ENCODE measurements at places on chromosomes 11 and 22.

GRCh38 chr11:60753309-60753708, 3.4 kb upstream of the MS4A15 start:
- DNase-seq: no peak

GRCh38 chr11:110435780-110436717, 6.3 kb downstream of the FDX1 start:
- peak; percentile 19 for DNase-seq

- DNase-seq: no peak
Observed at GRCh38 chr22:45880716-45881523, 96.0 kb downstream of the WNT7B start.

- no peak for DNase-seq
Observed at GRCh38 chr22:50281957-50282356, 11.8 kb upstream of the MAPK11 start.

- no peak for DNase-seq
Observed at GRCh38 chr22:27883656-27884350, 35.3 kb downstream of the PITPNB start.

DNA sequence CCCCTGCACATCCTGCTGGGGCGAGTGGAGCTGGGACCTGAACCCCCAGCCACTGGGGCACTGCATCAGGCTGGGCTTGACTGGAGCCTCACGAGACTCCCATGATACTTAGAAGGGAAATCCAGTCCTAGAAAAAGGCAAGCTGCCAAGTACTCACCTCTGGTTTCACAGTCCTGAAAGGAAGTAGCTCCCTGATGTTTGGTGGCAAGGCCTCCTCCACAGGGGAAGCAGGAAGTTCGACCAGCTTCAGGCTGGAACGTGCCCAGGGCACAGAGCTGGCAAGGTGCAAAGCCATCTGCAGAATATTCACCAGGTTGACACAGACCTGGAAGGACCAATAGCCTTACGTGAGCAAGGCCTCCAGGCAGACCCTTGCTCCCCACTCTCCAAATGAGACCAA, 26.8 kb upstream of the NRIP3 start:
- no peak for DNase-seq

- no peak for DNase-seq
Observed at GRCh38 chr11:33906484-33907186, 14.8 kb upstream of the LMO2 start.

- no peak for DNase-seq
Observed at GRCh38 chr11:46315783-46316563, 31.3 kb upstream of the DGKZ start.

DNA sequence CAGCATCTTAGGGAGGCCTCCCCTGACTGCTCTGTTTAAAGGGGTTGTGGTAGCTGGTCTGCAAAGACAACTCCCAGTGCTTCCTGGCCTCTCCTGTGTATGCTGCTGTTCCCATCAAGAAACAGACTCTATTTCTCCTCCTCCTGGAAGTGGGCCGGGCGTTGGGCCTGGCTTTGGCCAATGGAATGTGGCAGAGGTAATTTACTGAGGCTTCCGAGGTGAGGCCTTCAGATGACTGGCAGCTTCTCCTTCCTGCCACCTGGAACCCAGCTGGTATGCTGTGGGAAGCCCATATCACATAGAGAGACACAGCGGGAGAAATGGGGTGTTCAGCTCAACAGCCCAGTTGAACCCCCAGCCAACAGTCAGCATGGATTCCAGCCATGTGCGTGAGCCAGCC, 25.1 kb upstream of the EIF3D start:
- peak; percentile 13 for DNase-seq

GRCh38 chr11:27254744-27255446, 108.1 kb downstream of the CCDC34 start:
- no peak for DNase-seq

DNA sequence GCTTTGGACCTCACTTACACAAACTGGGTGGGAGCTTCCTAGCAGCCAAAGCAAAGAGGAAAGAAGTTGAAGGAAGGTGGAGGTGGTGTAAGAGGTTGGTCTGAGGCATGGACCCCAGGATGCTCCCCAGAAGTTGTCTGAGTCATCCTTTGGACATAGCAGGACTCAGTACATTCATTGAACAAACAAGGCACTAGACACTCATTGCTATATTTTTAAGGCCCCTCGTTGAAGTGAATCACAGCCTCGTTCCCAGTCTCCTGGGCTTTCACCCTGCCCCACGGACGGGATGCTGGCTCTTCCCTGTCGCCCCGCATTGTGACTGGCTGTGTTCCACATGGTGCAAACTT, 95.9 kb upstream of the FGF3 start:
- no peak for DNase-seq

DNA sequence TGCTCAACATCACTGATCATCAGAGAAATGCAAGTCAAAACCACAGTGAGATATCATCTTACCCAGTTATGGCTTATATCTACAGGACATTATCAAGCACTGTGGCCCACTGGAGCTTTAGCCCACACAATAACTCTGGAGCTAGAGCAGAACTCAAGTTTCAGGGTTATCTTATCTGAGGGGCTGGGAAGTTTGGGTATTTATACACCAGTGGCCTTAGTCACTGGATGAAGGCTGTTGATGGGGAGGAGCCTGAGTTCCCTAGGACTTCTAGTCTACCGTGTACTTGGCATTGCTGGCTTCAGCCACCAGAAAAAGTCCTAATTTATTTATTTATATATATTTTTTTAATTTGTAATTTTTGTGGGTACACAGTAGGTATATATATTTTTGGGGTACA, 19.3 kb downstream of the HSD17B12 start:
- DNase-seq: no peak

DNA sequence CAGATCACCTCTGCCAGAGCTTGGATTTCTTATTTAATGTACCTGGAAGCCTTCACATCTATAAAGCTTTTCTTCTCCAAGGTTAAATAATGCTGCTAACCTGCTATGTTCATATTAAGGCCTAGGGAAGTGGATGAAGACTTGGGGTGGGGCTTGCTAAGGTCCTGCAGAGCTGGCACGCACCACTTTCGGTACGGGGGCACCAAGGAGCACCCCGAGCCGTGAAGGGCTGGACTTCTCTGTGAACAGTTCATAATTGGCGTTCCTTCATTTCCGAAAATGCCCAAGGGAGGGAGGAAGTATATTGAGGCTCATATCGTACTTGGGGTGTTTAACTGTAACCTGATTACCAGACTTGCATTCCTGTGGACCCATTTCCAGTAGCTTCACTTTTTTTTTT, 59.6 kb downstream of the ST14 start:
- DNase-seq: no peak

- DNase-seq: peak; percentile 84
Observed at GRCh38 chr22:50148991-50149721, 21.4 kb upstream of the PANX2 start.

DNA sequence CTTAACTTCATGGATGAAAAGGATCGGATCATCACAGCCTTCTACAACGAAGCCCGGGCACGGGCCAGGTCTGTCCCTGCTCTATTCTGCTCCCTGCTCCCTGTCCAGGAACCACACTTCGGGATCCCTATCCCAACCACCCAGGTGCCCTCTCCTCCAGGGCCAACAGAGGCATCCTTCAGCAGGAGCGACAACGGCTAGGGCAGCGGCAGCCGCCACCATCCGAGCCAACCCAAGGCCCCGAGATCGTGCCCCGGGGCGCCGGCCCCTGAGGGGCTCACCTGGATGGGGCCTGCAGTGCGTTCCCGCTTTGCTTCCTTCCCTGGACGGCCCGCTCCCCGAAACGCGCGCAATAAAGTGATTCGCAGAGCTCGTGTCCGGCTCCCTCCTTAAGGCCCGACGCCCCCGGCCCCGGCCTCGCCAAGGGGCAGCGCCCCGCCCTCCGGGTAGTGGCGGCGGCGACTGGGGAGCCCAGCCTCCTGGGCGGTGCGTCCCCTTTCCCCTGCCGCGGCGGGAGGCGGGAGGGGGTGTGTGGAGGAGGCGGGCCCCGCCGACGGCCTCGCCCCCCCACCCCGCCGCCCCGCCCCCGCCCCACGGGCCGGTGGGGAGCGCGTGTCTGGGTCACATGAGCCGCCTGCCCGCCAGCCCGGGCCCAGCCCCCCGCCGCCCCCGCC, at the start of gene VEGFB:
Gene VEGFB (plus strand): TSS at position 672 of the 674 bp plus-strand sequence. CDS start 250 bp downstream, outside the sequence.
- DNase-seq: peak; percentile 67

DNA sequence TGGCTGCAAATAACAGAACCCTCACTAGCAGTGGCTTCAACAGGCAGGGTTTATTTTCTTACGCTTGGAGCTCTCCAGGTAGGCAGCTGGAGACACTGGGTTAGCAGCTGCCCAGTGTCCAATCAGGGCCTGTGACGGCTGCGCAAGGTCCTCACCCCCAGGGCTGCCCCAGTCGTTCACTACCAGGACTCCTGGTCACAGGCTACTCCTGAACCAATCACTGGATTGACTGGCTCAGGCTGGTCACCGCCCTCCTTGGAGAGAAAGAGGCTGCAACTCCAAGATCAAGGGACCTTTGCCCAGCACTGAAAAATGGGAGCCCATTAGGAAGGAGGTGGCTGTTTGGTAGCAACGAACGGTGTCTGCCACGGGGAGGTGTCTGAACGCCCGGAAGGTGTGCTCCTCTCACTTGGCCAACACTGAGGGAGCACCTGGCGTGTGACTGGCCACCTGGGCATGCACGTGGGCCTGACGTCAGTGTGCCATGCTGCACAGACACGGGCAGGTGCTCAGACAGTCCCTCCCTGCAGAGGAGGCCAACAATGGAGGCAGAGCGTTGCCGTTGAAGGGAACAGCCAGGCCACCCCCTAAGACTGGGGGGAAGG, 5.1 kb downstream of the ARSA start:
- peak; percentile 44 for DNase-seq

DNA sequence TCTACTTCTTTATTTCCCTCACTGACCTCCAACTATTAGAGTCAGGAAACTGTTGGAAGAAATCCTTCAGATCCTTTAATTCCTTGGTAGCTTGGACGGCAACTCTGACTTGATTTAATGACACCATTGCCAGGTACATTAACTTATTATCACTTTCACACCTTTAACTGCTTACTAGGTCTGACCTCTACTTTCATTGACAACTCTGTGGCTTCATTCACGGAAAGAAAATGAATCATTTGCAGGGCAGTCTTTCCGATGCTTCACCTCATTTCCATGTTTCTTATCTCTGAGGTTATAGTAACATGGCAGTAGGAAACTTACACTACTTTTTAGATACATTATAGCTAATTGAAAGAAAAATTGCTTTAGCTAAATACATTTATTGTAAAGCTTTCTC, 82.6 kb upstream of the PDGFD start:
- DNase-seq: no peak

GRCh38 chr11:10504490-10504889, 36.5 kb downstream of the RNF141 start:
- DNase-seq: no peak

GRCh38 chr11:124222407-124222806, 18.5 kb upstream of the OR8G1 start:
- no peak for DNase-seq

DNA sequence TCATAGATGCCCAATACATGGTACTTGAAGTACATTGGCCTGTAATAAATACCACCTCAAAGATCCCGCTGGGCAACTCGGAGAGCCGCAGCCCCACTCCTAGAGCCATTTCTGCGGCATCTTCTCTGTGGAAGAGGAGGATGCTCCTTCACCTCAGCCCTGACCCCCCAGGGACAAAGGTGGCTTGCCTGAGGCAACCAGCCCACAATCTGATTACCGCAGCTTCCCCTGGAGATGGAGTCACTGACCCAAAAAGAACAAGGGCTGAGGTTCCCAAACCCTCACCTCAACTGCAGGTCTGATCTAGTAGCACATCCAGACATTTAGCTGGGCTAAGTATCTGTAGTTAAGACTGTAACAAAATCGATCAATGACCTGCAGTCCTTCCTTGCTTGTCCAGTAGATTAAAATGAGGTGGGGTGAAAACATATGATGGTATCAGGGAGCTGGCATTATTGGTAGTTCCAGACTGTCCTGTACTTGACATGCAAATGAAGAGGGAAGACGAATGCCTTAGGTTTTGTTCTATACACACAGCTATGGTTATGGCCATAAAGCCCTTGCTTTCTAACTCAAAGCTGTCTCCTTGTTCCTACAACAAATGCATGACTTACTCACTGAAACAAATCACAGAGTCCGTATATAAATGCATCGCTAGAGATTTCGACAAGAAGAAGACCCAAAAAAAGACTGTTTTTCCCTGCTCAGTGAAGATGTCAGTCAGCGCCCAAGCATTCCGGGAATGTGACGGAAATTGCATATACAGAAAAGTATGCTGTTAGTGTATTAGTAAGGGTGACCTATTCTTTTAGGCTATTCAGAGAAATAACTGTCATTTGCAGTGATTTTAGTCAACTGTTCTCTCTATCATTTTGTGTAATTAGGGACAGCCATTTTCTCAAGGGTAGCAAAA, 33.7 kb downstream of the C11orf71 start:
- DNase-seq: no peak

- DNase-seq: peak; percentile 18
Observed at GRCh38 chr22:43007519-43008102, 7.3 kb downstream of the PACSIN2 start.

DNA sequence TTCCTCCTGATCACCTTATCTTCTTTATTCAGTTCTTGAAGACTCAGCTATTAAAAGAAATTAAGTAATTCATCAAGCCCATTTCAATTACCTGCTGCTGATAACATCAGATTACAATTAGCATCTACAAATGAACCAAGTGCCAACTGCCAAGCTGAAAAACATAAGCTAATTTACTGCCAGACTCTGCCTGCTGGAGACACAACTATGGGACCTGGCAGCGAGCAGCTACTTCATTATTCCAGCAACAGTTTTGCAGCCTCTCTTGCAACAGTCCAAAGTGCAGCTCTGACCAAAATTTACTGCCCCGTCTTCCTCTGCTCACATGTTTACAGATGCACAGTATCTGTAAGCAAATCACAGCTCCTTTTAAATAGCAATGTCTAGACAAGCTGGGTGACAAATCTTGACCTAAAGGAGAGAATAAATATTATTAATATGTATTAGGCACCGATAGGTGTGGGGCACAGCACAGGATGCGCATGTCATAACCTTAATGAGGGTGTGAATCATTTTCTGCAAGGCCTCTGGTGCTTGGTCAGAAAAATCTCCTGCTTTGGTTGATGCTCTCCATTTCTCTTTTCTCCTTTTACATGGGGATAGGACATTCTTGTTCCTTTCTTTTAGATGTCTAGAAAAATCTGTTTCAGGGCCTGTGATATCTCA, 232.2 kb upstream of the PITPNB start:
- DNase-seq: no peak

Measured in OCI-LY7 (cell line).